CD4-positive, alpha-beta T cell treated with Interleukin-6 at 100 ng/mL for 8 hours (primary cell): ENCODE measurements at places on chromosomes 4 and X.

GRCh38 chr4:154049457-154050181, 260.7 kb upstream of the SFRP2 start:
- no peak for DNase-seq

- no peak for DNase-seq
Observed at GRCh38 chrX:38165023-38165422, 55.6 kb downstream of the SRPX start.

GRCh38 chr4:20266215-20267082, 14.7 kb downstream of the SLIT2 start:
- no peak for DNase-seq

DNA sequence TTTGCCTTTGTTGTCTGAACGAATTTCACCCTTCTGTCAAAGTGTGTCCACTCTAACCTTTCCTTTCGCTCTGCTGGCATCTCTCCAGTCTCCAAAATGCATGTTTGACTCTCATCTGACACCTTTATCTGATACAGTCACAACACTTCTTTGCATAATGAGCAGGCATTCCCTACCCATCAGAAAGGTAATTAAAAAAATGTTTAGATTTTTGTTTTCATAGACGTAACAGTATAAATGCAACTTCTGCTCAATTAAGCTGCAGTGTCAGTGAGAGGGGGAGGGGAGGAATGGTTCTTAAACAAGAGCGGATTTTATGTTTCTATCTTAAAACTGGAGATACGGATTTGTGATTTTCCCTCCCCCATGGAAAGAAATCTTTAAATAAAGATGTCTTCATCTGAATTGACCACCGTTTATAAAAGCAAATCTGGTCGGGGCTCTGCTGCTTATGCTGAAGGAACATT, 70.2 kb downstream of the CXXC4 start:
- no peak for DNase-seq

DNA sequence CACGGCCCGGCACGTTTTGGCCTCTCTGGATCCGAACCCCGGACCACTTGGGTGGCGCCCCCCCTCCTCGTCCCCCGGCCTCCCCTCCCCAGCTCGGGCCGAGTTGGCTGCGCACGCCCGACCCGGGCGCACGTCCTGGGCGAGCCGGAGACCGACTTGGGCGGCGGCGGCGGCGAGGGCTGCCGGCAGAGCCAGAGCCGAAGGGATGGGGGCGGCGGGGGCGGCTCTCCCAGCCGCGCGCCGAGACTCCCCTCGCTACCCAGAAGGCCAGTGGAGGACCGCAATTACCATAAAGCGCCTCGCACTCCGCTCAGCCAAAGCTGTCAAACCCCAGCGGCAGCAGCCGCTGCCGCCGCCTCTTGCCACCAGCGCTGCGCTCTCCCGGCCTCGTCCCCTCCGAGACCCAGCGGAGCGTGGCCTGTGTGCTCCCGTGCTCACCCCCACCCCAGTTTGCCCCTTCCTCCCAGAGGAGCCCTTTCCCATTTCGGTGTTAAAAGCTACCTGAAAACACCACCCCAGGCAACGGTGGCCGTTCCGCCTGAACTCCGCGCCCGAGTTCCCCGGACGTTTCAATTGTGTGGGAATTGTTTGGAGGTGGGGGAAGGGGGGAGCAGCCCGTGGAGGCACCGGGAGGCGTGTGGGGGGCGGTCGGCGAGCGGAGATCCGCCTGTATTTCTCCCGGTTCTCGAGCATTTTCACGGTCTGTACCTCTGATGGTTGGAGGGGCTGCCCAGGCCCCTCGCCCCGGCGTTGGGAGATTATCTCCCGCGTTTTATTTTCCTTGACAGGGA, 701 bp upstream of the BCOR start:
- peak; percentile 45 for DNase-seq

GRCh38 chr4:175560604-175561003, 251.5 kb downstream of the GPM6A start:
- DNase-seq, result no peak

DNA sequence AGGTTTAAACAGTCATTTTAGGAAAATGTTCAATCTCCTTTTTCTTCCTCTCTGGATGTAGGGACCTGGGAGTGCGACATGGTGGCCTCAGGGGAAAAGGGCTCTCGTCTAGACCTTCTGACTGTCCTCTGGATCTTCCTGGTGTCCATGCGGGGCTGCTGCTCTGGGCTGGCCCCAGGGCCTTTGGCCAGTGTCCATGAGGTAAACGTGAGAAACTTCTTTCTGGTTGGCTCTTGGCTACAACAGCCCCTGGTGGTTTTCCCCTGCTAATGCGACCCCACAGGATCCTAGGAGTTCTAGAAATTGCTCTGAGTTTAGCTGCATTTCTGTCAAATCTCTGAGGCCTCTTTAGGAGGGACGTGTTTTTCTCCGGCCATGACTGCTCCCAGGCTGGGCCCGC, 85.7 kb downstream of the MFAP3L start:
- no peak for DNase-seq

DNA sequence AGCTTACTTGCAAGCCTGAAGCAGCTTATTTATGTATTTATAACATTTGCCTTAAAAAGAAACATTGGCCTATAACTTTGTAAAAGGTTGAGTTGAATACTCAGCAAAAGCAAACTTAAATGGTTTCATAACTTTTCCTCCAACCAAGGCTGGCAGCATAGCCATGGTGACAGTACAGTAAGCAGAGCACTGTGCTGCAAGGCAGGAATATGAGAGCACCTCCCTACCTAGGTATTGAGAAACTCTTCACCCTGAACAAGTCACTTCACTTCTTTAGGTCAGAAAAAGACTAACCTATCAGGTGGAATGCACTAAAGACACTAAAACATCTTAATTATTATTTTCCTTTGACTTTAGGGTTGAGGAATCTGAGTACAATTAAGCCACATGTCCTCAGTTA, 63.9 kb upstream of the GYPA start:
- no peak for DNase-seq

DNA sequence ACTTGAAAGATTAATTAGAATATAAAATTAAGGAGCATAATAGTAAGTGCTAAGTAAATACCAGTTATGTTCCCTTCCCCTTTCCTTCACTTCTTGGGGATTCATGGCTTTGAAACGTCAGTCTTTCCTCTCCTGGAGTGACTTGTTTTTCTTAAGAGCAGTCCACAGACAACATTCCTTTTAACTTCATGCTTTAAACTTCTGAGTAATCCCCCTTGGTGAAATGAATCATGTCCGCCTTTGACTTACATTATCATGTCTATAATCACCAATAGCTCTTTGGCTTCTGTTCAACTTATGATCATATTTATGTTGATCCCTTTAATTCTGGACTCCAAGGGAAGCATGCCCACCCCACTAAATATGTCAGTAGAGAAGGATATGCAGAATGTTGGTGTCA, 1012.1 kb upstream of the SLIT2 start:
- DNase-seq, result no peak

- DNase-seq, result no peak
Observed at GRCh38 chr4:143531380-143531779, 17.9 kb downstream of the SMARCA5 start.

- no peak for DNase-seq
Observed at GRCh38 chrX:131564553-131565229, 20.8 kb downstream of the OR13H1 start.

DNA sequence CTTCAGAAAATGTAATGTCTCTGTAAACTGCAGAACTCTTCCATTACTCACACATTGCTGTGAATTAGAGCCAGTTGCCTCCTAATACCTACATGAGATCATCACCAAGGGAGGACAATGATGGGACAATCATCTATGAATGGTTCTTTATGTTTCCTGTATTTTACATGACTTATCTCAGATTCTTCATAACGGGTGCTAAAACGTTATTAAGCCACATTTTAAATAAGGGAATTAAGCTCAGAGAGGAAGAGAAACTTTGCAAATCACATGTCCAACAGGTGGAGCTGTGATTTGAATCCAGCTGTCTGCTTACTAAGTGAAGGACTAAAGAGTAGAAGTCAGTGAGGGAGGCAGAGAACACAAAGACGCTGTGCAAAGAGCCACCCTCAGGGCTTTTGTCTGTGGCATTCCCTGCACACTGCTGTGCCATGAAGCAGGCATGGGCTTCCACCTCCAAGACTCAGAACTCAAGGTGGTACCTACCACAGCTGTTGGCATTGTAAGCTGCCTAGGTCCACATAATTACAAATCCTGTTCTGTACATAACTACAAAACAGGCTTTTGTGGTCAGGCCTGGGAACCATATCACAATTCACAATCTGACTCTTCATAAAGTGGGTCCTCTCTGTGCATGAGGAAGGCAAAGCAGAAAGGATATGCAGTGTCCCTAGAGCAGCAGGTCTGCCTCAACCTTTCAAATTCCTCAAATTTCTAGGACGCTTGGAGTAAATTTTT, 12.8 kb downstream of the TBC1D9 start:
- DNase-seq, result no peak

DNA sequence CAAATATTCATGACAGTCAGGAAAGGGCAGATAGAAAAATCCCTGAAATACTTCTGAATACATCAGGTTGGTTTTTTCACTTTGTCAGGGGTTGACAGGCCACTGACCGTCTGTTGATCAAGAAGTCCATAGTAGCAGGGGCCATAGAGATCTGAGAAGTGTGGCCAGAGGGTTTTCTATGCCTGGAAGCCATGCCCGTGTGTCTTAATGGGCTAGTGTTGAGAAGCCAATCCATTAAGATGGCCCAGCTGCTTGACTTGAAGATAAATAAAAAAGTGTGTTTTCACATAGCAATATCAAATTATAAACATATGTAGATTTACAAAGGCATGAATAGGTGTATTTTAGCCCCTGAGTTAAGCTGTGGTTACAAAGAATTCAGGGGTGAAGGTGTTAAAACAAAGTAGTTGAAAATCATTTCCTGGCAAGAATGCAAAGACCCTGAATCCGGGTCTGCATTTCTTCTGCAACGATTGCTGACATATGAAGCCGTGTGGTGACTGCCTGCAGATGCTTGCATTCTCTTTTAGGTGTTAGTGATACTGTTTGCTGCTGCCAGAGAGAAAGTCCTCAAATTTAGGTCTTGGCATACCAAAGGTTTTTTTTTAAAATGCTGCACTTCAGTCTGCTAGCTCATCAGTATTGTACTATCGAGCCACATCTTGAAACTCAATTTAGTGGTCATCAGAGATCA, 9.3 kb upstream of the LIMCH1 start:
- no peak for DNase-seq

GRCh38 chrX:11474021-11474420, 180.8 kb downstream of the AMELX start:
- DNase-seq, result no peak

DNA sequence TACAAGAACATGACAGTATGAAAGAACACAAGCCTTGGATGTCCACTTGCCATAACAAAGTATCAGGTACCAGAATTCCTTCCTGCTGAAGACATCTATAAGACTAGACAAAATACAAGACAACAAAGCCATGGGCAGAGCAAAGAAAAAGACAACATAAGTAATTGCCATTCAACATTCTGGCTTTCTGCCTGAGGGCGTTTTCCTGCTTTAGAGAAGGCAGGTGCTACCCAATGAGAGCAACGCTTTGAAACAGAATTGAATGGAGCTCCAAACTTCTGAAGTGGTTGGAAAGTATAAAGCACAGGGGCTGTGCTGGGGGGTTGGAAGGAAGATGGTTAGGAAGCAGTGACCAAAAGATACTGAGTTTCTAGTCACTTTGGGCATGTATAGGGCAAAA, 30.1 kb downstream of the PDE5A start:
- DNase-seq, result no peak

DNA sequence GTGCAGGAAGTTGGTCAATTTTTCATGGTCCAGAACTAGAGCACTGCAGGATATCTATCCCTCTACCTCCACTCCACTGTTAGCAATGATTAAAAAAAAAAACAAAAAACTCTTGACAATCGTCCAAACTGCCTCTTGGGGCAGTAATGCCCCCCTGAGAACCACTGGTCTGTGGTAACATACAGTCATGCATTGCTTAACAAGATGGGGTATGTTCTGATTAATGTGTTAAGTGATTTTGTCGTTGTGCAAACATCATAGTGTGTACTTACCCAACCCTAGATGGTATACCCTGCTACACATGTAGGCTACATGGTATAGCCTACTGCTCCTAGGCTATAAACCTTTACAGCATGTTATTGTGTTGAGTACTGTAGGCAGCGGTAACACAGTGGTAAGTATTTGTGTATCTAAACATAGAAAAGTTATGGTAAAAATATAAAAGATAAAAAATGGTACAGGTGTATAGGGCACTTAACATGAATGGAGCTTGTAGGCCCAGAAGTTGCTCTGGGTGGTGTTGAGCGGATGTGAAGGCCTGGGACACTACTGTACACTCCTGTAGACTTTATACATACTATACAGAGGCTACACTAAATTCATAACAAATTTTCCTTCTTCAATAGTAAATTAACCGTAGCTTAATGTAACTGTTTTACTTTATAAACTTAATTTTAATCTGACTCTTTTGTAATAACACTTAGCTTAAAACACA, 34.1 kb downstream of the ART3 start:
- no peak for DNase-seq

DNA sequence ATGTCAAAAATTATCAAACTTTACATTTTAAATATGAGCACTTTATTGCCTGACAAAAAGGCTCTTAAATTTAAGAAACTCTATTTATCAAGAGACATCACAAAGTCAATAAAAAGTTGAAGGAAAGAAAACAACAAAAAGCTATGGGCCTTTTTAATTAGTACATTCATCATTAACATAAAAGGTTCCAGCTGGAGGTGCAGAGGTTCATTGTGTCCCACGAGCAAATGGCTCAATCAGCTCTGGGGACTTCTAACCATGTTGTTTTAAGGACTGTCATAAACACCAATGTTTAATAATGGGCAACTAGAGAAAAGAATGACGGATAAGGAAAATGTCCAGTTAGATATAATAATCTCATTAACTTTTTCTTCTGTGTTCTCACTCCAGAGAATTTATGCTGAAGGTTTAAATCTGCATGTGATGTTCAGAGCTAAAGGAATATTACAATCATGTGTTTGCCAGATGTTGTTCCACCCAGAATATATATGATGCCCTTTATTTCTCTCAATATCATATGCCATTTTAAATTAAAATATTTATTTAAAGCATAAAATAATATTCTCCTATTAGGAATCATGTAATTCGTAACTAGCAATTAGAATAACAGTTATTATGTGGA, 840.3 kb upstream of the ADGRL3 start:
- no peak for DNase-seq
